ENCODE measurements at places on chromosomes 12 and 14.
A peak's percentile ranks its signal among the peaks of the same experiment; 100 is the strongest.

DNA sequence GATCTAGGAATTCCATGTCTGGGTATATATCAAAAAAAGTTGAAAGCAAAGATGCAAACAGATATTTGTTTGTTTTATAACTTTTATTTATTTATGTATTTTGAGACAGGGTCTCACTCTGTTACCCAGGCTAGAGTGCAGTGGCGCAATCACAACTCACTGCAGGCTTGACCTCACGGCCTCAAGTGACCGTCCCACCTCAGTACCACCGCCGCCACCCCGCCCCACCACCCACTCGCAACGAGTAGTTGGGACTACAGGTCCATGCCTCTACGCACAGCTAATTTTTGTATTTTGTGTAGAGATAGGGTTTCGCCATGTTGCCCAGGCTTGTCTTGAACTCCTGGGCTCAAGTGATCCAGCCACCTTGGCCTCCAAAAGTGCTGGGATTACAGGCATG is 66.5 kb upstream of the KTN1 start:
- DNase-seq, result no peak

DNA sequence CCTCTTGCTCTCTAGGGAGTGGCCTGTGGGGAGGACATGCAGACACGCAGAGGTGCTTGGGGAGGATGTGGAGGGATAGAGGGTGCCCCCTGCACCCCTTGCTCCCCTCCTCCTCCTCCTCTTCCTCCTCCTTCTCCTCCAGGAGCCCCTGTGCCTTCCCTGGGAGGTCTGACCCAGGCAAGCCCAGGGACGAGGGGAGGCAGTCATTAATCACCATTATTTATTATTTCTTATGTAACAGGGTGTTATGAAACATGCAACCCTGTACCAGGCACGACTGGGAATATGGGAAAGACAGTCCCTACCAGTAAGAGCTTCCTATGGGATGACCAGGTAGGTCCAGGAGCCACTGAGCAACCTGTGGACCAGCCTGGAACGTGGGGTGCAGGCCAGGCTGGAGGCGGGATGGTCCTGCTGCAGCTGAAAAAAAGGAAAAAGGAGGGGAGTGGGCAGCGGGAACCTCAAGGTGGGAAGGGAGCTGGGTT is 22.5 kb upstream of the PGF start:
- DNase-seq, result no peak

- DNase-seq, result no peak
These were observed 1446.2 kb downstream of the LRFN5 start for GRCh38 chr14:43052897-43053296.

DNA sequence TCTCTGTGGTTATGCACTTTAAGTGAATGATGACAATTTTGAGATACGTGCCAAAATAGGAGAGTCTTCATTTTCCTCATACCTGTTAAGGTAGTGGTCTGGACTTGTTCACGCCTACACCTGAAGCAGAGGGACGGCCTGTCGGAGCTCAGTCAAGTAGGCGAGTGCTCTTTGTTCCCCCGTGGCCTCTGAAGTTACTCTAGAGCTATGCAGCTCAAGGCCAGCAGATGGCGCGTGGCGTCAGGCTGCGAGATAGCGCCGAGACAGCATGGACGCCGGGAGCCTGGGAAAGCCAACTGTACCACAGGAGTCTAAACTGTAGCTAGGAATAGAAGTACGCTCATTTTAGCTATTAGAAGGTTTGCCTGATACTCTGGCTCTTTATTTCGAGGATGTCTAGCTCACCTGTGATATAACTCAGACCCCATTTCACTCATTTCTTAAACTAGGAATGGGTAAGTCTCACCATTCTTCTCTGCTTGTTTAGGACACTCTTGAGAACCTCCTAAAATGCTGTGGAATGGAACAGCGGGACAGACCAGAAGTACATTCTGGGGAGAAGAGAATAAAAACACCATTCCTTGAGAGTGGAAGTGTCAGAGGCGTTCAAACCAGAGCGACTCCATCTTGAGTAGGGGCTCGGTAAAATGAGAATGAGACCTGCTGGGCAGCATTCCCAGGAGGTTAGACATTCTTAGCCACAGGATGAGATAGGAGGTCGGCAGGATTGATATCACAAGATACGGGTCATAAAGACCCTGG is 267.4 kb upstream of the HMGA2 start:
- peak; percentile 83 for DNase-seq

DNA sequence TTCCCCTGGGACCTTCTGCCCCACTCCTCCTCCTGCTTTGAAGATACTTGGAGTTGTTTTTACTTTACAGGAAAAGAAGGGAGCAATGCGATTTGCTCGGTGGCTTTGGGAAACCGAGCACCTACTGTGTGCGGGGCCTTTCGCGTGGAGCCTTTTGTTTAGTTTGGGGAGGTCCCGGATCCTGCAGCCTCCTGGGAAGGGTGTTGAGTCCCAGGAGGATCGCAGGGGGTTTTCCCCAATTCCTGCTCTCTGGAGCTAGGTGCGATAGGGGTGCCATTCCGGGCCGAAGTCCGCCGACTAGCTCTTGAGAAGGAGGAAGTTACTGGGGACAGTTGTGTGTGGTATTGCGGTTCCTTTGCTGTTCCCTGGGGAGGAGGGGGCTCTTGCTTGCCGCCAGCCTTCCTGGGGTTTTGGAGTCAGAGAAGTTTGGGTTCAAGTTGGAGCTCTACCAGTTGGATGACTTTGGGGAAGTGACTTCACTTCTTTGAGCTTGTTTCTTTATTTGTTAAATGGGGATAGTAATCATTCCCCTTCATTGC is 1.1 kb downstream of the BRI3BP start:
- DNase-seq, result peak; percentile 36

- no peak for DNase-seq
These were observed 41.5 kb upstream of the DYNC1H1 start for GRCh38 chr14:101922866-101923265.
